ENCODE measurements at places on chromosomes 12 and 14.
A peak's percentile ranks its signal among the peaks of the same experiment; 100 is the strongest.

DNA sequence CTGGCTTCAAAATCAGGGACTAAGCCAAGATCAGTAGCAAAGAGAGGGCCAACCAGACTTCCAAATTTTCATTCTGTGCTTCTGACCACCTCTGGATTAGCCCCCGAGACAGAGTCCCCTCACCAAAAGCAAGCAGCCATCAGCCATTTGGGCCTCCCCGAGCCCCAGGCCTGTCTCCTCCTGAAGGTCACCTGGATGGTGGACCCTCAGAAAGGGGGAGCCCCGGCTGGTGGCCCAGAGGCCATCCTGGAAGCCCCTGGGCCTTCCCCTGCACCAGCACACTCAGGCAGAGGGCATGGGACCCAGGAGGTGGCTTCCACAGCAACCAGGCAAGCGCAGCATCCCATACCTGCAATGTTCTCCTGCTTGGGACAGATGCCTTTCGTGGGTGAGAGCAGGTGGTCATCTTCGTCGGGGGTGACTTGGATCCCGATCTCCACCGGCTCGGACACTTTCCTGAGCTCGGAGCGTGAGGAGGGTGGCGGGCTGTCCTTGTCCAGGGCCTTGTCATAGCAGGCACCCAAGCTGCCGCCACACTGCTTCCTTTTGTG, 14.8 kb downstream of the BCL11B start:
- no peak for DNase-seq

DNA sequence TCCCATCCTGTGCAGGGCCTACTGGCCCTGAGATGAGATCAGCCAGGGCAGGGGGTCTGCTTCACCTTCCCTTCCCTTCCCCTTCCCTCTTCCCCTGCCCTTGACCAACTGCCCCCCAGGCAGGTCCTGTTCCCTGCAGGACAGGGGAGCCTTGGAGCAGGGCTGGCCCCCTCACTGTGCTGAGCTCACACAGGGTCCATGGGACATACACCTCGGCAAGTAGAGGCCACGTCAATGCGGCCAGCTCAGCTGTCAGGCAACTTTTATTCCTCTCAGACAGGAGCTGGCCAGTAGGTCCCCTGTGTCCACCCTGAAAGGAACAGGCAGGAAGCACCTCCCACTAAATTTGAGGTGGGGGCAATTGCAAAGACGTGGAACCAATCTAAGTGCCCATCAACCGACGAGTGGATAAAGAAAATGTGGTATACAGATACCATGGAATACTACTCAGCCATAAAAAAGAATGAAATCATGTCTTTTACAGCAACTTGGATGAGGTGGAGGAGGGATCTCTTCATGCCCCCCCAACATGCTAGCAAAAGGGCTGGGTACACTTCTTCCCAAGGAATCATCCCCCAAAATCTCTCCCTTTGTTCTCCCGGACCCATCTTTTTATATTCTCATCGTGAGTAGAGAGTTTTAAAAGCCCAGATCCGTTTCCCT, 148.7 kb downstream of the BCL11B start:
- DNase-seq, result no peak

DNA sequence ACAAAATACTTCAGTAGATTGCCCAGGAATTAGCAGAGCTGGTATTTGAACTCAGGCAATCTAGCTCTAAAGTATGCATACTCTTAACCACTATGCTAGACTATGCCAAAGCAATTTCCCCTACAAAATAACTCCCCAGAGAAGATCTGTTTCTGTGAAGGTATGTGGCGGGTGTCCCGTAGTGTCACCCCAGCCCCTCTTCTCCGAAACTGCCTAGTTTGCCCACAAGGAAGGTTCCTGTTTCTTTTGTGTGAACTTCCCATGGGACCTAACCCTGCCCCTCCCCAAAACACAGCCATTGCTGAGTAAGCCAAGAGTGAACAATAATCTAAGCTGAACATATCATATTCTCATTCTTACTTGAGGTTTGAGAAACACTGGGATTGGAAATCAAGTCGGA, 15.5 kb upstream of the RAP1B start:
- DNase-seq, result no peak

- DNase-seq, result no peak
Observed at GRCh38 chr14:95242870-95243269, 76.8 kb downstream of the CLMN start.

DNA sequence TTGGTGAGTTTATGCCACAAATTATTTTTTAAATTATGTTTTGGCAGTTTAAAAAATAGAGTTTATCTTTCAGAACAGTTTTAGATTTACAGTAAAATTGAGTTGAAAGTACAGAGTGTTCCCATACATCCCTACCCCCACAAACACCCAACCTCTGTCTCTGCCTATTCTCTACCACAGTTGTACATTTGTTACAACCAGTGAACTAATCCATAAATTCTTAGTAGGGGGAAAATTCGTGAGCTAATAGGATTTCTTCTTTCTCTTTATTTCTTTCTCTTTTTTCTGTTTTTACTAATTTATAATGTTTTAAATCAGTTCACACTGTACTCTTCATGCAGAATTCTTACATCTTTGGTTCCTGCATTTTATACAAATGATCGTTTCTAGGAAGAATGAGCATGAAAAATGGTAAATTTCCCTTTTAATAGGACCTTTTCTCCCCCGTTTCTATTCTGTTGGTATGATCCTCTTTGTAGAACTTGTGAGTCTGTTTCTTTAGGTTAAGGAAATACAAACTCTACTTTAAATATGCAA, 56.7 kb downstream of the MIPOL1 start:
- DNase-seq, result no peak

GRCh38 chr12:51942056-51942455, 9.4 kb upstream of the ACVR1B start:
- no peak for DNase-seq

- no peak for DNase-seq
Observed at GRCh38 chr14:31592631-31593030, 31.4 kb downstream of the NUBPL start.

DNA sequence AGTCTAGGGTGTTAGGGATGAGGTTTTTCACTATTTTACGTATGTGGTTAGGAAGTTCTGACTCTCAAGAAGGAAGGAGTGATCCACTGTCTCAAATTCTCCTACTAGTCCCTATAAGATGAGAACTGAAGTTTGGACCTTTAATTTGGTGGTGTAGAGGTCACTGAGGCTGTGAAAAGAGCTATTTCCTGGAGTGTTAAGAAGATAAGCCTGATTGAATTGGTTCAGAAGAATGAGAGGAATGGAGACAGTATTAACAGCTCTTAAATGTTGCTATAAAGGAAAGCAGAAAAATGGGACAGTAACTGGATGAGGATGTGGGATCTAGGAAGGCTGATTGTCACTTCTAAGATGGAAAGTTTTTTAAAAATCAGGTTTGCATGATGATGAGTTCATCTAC, 57.6 kb downstream of the CNTN1 start:
- DNase-seq, result no peak

GRCh38 chr12:26869908-26870459, 37.0 kb upstream of the ITPR2 start:
- DNase-seq, result no peak

DNA sequence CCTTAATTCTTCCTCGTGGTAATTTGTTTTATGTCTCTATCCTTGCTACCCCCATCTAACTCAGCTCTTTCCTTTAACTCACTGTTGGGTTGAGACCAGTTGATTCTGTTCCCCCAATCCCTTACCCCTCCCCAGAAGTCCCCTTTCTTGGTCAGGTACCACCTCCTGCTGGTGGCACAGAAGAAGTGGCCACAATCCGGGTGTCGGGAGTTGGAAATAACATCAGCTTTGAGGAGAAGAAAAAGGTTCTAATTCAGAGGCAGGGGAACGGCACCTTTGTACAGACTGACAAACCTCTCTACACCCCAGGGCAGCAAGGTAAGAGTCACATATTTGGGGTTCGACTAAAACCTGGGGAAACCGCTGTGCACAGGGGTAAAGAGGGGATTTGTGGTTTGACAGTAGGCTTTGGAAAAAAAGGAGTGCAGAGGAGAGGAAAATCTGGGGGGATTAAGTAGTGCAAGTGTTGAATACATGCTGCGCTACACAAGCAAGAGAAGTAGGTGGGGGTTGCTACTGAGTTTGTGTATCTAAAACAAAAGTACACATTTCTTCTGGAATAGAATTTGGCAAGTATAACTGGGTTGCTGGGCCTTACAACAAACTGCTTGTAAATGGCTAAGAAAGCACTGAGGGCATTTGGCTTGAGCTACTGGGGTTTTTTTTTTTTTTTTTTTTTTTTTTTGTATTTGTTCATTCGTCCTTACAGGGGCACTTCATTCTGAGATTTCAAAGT, 1.3 kb downstream of the A2ML1 start:
- no peak for DNase-seq

DNA sequence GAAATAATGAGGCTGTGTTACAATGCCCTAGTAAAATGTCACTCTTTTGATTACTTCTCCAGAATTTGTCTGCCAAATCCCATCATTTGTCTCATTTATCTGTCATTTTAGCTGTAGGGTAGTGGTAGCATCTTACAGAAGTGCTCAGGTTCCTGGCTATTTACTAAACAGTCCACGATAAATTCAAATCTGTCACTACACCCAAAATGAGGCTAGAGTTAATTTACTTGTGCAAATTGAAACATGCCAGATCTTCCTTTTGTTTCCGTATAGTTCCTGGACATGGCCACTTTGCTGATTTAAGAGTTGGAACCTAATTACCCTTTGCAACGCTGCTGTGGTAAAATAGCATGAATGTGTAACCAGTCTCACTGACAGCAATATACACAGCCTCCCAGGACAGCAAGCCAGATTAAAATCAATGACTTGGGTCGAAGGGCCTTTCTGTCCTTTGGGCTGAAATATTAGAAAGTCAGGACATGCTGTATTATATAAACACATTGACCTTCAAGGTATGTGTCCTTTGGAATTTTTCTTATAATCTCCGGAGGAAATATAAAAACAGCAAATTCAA, 485.4 kb downstream of the MDGA2 start:
- DNase-seq, result no peak

- no peak for DNase-seq
Observed at GRCh38 chr12:20415641-20416040, 47.3 kb downstream of the PDE3A start.

DNA sequence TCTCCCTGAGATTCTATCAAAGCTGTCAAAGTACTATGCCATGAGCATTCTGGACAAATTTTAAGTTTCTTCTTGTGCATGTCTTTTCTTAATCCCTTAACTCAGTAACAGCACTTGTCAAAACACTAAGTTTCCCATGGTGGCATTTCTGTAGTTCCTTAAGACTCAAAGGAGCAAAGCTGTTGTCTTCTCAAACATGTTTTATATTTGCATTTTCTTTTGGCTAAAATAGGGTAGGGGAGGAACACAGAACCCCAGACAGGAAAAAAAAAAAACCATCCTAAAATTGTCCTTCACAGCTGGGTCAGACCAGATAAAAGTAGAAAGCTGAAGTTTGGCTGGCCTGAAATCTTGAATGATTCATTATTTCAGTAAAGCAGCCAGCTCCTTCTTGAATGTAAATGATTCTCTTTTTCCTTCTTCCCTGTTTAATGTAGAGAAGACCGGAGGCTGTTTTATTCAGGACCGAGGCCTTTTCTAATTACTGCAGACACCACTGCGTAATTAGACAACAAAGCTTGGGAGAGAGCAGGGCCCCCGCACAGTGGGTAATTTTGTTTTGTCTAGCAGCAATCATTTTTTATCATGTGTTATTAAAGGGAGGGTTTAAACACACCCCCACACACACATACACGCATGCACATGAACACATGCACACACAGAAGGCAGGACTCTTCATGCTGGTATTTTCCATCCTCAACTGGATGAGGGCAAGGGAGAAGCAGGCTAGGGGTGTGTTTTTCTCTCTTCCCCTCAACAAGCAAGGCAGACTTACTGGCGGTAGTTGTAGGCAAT, 51.0 kb downstream of the PAH start:
- no peak for DNase-seq

GRCh38 chr12:117352206-117352605, 9.2 kb downstream of the NOS1 start:
- DNase-seq, result no peak

DNA sequence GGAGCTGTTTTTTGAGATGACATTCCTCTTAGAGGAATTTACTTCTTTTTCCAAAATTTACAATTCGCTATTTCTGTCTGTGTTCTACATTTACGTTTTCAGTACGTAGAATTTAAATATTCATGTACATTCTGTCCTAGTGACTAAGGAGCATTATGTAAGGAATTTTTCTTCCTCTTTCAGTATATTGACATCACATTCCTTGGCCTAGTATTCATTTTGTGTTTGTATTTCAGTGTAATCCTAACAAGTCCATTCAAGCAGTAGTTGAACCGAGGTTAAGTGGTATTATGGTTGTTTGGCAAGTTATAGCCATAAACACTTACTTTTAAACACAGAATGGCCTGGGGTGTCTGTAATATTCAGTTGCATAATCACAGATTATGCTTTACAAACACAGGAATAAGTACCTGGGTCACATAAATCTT, 465.2 kb downstream of the PCNX1 start:
- peak; percentile 93 for DNase-seq

DNA sequence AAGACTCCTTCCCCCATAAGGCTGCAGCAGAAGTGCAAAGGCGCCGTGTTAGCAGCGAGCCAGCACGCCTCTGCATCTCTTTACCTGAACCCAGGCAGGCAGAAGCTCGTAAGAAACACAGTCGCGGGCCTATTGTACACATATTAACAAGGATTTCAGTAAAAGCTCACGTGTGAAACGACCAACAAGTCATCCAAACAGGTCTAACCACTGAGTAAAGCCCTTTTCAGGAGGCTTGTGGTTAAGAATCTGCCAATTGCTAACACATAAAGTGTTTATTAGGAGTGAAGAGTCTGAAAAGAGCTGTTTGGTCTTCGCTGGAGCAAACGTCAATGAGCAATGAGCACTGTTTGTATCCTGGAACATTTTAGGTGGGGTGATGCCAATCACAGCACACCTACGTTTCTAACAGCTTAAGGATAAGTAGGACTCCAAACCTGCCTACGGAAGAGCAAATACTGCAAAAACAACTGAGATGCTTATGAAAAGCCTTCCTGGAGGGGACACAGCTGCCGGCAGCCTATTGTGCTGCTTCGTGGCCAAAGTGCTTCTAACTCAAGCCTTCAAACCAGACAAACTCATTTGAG, 43.1 kb downstream of the PRKAB1 start:
- DNase-seq, result peak; percentile 75

DNA sequence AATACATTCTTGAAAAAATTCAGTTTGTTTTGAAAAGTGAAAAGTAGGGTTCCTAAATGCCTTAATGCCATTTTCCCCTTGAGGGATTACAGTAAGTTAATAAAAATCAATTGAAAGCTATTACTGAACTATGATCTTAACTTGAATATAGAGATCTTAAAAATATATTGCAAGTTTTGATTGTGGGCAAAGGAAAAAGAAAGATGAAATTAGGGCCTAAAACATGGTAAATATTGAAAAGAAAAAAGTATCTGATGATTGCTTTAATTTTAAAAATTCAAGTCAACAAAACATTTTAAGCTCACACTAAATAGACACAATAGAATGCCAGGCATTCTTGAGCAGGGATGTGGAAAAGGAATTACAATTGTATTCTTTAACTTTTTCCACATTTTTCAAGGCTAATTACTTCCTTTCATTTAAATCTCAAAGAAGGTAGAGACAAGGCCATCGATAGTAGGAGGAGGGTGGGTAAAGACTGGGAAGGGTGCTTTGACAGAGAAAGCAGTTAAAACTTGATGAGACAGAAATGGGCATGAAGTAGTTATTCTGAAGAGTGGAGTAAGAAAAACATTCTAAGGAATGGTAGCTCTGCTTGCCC, 294.4 kb downstream of the NELL2 start:
- DNase-seq, result peak; percentile 49

Measured in renal cortical epithelial cell (primary cell).